EL (cell line): ENCODE measurements at places on chromosomes 12 and 14.
A peak's percentile ranks its signal among the peaks of the same experiment; 100 is the strongest.

GRCh38 chr12:52794479-52795331 lies 1.2 kb downstream of the KRT3 start:
- DNase-seq, result peak; percentile 65

DNA sequence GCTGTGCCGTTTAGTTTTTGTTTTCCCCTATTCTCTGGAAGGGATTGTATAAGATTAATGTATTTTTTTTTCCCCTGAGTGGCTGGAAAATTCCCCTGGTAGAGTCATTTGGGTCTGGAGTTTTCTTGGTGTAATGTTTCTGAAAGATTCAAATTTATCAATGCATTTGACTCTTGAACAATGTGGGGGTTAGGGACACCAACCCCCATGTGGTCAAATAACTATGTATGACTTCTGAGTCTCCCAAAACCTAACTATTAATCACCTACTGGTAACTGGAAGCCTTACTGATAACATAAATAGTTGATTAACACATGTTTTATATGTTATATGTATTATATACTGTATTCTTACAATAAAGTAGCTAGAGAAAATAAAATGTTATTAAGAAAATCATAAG lies 220.1 kb upstream of the PDE3A start:
- no peak for DNase-seq

DNA sequence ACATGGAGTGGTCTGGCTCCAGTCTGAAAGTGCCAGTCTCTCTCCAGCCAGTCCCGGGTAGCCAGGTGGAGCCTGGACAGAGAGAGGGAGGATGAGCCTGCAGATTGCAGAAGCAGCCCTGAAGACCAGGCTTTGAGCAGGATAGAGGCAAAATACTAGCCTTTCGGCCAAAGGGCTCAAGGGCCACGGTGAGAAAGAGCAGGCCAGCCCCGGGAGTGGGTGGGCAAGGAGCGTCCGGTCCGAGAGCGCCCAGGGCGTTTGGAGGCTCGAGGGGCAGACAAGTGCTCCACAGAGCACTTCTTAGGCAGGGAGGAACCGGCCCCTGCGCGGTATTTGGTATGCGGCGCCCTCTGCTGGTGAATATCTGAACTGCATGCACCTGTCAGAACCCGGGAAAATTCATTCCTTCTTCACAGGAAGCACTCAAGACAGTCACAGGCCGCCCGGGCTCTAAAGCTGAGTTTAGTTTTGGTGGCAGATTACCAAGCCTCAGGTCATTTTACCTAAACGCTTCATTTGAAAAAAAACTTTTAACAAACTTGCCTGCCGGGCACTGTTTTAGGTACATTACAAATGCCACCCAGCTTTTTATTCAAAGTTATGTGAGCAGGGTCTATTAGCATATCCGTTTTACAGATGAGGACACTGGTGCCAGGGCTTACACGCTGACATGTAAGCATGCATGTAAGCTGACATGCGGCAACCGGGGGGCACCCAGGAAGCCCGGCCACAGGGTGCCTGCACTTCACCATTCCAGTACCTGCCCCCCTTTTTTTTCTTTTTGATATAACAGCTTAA lies 21.0 kb upstream of the PSMC1 start:
- DNase-seq, result peak; percentile 63

DNA sequence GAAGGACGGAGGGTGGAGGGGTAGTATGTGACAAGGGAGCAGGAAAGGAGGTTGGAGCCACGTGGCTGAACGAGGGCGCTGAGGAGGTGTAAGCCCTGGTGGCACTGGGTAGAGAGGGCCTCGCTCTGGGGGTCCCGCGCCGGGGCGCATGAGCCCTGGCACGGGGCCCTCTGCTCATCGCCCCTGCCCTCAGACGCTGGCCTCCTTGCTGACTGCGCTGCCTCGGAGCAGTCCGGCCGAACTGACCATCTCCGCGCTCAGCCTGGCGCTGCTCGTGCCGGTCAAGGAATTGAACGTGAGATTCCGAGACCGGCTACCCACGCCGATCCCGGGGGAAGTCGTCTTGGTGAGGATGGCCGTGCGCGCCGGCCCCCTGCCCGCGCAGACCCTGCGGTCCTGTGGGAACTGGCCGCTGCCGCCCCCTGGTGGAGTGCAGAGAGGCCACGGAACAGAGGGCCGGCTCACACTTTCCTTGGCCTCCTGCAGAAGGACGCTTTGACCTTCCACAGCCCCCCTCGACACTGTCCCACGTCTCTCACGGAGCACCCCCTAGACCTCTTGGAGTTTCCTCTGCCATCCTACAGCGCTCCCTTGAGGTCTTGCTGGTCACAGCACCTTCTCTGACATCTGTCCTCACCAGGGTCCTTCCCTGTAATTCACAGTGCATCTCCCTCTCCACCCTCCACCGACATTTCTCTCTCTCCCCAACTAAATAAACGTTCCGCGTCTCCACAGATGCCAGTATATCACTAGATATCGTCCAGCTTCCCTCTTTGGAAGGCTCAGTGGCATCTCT lies 10.5 kb downstream of the ARHGEF25 start:
- DNase-seq, result peak; percentile 43

GRCh38 chr12:90910958-90911357 lies 44.0 kb downstream of the CCER1 start:
- no peak for DNase-seq
